ENCODE measurements at places on chromosomes 2 and 18.

- H3K27ac ChIP-seq: no peak overlapping the region
- no peak for DNase-seq
- no peaks in the 10 kb centered on the region for H3K36me3 ChIP-seq
- H3K27me3 ChIP-seq: no peaks in the 10 kb centered on the region
- no peak overlapping the region for H3K4me3 ChIP-seq
These were observed 21.3 kb downstream of the MBD5 start for GRCh38 chr2:148042219-148042618.

DNA sequence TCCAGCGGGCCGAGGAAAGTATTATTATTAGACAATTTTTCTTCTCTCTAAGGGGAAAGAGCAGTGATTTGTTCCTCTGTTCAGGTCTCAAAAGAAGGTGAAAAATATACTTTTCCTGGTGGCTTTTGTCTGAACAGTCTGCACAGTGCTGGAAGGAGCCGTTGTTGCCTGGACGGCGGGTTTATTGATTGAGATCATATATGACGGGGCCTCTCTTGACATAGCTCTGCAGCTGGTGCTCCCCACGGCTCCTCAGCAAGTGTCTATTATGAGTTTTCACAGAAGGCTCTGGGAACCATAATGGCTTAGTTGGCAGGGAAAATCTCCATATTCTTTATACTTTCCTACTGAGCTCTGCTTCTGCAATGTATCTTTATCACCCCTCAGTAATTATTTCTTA lies 42.9 kb downstream of the FSHR start:
- DNase-seq: no peak
- H3K4me3 ChIP-seq: no peak overlapping the region
- no peaks in the 10 kb centered on the region for H3K27me3 ChIP-seq
- no peaks in the 10 kb centered on the region for H3K4me1 ChIP-seq
- no peak overlapping the region for H3K27ac ChIP-seq
- no peaks in the 10 kb centered on the region for H3K36me3 ChIP-seq

GRCh38 chr2:86453836-86454235 lies 12.7 kb downstream of the KDM3A start:
- no peaks in the 10 kb centered on the region for H3K27me3 ChIP-seq
- no peak overlapping the region for H3K4me3 ChIP-seq
- peaks cover 50% of the 10 kb centered on the region for H3K4me1 ChIP-seq
- no peaks in the 10 kb centered on the region for H3K36me3 ChIP-seq

- no peak within 1 kb of the TSS for H3K4me3 ChIP-seq
- no peaks in the 10 kb centered on the region for H3K36me3 ChIP-seq
- peaks cover 19% of the 10 kb centered on the region for H3K27me3 ChIP-seq
- peak; percentile 8 for DNase-seq
- no peak within 1 kb of the TSS for H3K27ac ChIP-seq
These were observed at the start of gene KCNG2 for GRCh38 chr18:79797518-79798345. TSS of gene KCNG2 (plus strand) at chr18:79797938. CDS start at chr18:79863668, 65,730 bp downstream.

DNA sequence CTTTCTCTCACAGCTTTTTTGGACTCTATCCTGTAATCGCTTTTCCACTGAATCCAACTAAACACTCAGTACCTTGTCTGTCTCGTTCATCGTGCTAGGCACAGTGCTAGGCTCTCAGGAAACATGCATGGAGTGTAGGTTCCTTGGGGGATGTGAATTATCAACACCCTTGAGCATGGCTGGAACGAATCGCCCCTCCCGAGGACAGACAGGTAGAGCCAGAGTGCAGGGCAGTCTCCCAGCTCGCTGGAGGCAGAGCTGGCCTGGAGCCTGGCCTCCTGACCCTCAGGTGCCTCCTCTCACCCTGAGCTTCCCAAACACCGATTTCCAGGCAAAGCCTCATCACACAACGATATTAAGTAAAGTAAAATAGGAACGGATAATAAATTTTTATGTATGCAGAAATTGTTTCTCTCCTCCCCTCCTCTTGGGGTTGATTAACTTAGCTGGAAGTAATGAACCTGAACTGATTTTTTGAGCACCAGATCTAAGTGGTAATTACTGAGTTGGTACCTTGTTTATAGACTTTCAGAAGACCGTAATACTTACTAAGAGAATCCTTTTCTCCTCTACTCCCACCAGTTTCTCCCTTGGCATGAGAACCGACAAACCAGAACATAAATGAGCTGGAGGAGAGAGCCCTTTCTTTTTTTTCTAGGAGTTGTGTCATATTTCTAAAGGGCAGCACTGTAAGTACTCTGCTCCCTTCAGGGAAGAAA lies 90.5 kb downstream of the MSH2 start:
- no peaks in the 10 kb centered on the region for H3K27me3 ChIP-seq
- H3K4me3 ChIP-seq: no peak overlapping the region
- H3K27ac ChIP-seq: no peak overlapping the region
- DNase-seq: no peak
- H3K36me3 ChIP-seq: no peaks in the 10 kb centered on the region

GRCh38 chr18:59456657-59457056 lies 97.6 kb upstream of the LMAN1 start:
- H3K27ac ChIP-seq: no peak overlapping the region
- H3K27me3 ChIP-seq: no peaks in the 10 kb centered on the region
- no peak for DNase-seq
- no peaks in the 10 kb centered on the region for H3K36me3 ChIP-seq
- peaks cover 10% of the 10 kb centered on the region for H3K4me1 ChIP-seq

- DNase-seq: no peak
- H3K36me3 ChIP-seq: no peaks in the 10 kb centered on the region
- no peaks in the 10 kb centered on the region for H3K27me3 ChIP-seq
- no peak overlapping the region for H3K27ac ChIP-seq
These were observed 457.7 kb downstream of the CBLN2 start for GRCh38 chr18:72086421-72086820.

- H3K27ac ChIP-seq: no peak overlapping the region
- H3K36me3 ChIP-seq: no peaks in the 10 kb centered on the region
- no peak overlapping the region for H3K4me3 ChIP-seq
- peaks cover 7% of the 10 kb centered on the region for H3K4me1 ChIP-seq
- no peak for DNase-seq
These were observed 64.2 kb downstream of the MTCL1 start for GRCh38 chr18:8769509-8770095.

DNA sequence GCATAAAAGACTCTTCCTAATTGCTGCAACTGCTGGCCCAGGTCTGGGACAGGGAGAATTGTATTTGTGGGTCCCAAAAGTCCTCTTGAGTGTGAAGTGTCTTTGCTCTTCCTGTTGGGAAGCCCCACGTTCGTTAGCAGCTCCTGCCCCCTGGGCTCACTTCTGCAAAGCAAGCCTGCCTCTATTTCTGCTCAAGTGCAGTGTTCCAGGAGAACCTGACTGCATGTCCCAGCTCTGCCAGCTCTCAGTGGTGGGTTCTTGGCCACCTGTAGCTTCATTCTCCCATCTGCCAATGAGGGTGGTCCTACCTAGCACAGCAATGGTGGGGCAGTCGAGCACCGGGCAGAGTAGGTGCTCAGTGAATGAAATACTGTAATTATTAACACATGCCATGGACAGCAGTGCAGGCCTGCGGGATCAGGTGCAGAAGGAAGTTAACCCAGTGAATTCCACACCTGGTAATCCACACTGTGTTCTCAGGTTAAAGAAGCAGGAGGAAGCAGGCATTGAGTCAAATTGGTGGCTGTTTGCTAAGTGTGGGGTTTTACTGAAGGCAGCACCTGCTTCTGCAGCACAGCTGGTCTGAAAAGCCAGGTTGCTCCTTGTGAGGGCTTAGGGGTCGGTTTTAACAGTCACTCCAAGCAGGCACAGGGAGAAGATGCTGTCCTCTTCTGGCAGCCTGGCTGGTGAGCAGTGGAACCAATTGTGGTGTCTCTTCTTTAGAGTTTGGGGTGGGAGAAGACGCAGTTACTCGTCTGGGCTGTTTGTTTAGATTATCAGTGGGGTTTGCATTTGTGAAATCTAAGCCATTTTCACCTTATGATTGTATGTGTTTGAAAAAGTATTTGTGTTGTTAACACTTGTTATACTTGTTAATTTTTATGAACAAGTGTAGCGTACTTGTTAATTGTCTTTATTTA lies 54.3 kb downstream of the DGKD start:
- peak; percentile 40 for DNase-seq
- H3K27me3 ChIP-seq: no peaks in the 10 kb centered on the region
- no peaks in the 10 kb centered on the region for H3K36me3 ChIP-seq
- peaks cover 27% of the 10 kb centered on the region for H3K4me1 ChIP-seq
- peak overlapping the region; percentile 60 for H3K27ac ChIP-seq

DNA sequence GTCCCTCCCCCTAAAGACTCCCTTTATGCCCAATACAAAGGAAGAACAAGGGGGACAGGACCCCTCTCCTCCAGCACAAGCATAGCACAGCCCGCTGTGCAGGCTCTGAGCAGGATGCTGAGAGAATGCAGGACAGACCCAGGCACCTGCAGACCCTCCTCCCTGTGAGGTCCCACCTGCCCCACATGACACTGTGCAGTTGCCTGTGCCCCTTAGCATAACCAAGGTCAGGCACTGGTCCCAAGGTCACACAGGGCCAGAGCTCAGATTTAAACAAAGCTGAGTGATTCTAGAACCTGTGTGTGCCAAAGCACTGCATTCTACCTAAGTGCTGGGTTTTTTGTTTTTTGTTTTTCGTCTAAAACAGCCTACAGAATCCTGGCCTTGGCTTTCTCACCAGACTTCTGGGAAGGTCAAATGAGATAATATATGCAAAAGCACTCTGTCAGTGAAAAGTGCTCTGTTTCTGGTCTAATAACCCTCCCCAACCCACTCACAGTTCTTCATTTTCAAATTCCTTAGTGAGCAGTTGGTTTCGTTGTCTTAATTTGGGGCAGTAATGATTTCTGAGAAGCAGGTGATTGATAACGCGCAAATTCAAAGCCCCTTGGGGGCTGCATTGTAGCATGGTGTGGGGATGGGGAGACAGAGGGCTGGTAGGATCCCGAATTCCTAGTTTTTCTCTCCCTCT lies 125.7 kb downstream of the KCTD1 start:
- H3K4me3 ChIP-seq: no peak overlapping the region
- H3K36me3 ChIP-seq: no peaks in the 10 kb centered on the region

- DNase-seq: no peak
- H3K27ac ChIP-seq: no peak overlapping the region
- no peaks in the 10 kb centered on the region for H3K4me1 ChIP-seq
- H3K36me3 ChIP-seq: no peaks in the 10 kb centered on the region
- no peak overlapping the region for H3K4me3 ChIP-seq
These were observed 163.5 kb upstream of the CXCR4 start for GRCh38 chr2:136281281-136282114.

DNA sequence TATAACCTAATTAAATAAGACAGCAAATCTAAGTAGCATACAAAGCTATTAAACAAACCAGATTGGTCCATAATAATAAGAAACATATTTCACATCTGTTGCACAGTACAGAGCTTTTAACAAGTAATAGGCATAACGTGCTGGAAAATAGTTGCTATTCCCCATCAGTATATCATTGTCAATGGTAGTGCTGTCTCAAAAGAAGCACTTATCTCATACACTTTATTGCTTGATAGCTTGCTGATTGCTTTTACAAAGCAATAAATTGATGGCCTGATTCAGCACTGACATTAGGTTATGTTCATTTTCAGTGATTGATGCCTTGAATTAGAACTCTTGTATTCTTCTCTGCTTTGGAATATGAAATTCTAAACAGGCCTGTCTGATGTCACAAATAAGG lies 641.7 kb downstream of the CBLN2 start:
- no peak overlapping the region for H3K27ac ChIP-seq
- H3K36me3 ChIP-seq: no peaks in the 10 kb centered on the region
- H3K27me3 ChIP-seq: no peaks in the 10 kb centered on the region
- no peaks in the 10 kb centered on the region for H3K4me1 ChIP-seq
- no peak overlapping the region for H3K4me3 ChIP-seq

- peak; percentile 45 for DNase-seq
- no peak overlapping the region for H3K27ac ChIP-seq
- no peak overlapping the region for H3K4me3 ChIP-seq
- H3K4me1 ChIP-seq: peaks cover 8% of the 10 kb centered on the region
- H3K36me3 ChIP-seq: no peaks in the 10 kb centered on the region
- no peaks in the 10 kb centered on the region for H3K27me3 ChIP-seq
These were observed 186.5 kb upstream of the FANCL start for GRCh38 chr2:58427572-58428095.

- no peak overlapping the region for H3K4me3 ChIP-seq
- H3K27me3 ChIP-seq: no peaks in the 10 kb centered on the region
- H3K36me3 ChIP-seq: no peaks in the 10 kb centered on the region
- DNase-seq: no peak
- peaks cover 32% of the 10 kb centered on the region for H3K4me1 ChIP-seq
These were observed 192.3 kb downstream of the CLIP4 start for GRCh38 chr2:29307519-29307918.

- no peaks in the 10 kb centered on the region for H3K4me1 ChIP-seq
- H3K27ac ChIP-seq: no peak overlapping the region
- H3K27me3 ChIP-seq: no peaks in the 10 kb centered on the region
- no peaks in the 10 kb centered on the region for H3K36me3 ChIP-seq
- no peak for DNase-seq
These were observed 344.4 kb upstream of the SLC39A10 start for GRCh38 chr2:195312662-195313061.

DNA sequence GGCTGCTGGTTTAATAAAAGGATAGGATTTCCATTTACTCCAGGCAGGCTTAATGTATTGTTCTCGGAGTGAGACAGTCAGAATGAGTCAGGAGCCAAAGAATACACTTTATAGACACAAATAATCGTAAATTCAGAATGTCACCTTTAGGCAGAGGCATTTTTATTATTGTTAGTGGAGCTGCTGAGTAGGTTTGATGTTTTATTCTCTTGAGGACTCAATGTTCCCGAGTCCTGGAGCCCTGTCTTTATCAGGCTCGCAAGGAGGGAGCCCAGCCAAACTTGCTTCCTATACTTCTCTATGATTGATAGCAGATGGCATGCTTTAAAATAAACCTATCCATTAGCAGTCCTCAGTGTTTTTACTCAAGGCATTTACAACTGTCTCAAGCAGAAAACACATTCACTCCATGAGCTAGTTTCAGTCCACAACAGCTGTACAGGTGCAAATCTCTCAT lies 492.3 kb upstream of the ZEB2 start:
- DNase-seq: no peak
- no peaks in the 10 kb centered on the region for H3K27me3 ChIP-seq
- no peak overlapping the region for H3K27ac ChIP-seq
- no peak overlapping the region for H3K4me3 ChIP-seq

DNA sequence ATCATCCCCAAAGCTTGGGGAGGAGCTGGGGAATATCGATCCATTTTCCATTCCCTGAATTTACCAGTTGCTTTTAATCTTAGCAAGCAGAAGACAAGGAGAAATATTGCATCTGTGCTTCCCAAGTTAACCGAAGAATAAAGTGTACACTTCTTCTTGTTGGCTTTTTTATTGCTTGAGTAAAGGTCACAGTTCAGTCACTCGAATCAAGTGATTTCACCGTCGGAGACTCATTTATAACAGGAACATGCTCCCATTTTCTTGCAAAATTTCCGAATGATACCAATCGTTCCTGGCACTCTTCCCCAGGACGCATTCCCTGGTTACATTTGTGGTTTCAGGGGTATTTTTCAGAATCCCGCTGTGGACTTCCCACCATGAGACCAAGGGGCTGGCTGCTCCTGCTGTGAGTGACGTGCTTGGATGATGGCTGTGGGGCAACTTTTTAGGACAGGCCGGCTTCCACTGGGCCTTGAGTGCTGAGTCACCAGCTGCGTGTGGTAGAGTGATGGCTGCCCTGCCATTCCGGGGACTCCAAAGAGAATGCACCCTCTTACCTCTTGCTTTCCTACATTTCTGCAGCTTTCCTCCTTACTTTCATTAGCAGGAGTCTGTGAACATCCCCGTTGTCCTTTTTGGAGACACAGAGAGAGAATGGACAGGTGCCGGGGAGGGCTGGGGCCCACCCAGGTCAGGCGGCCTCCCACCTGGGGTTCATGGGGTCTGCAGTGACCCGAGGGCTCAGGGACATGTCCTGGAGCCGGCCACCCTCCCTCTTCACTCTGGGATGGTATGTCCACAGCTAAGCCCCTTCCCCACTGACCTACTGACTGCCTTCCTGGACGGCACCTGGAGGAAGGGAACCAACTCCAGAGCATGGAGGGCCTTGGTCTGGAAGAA lies 60.7 kb upstream of the HDAC4 start:
- no peaks in the 10 kb centered on the region for H3K36me3 ChIP-seq
- no peak overlapping the region for H3K27ac ChIP-seq
- no peaks in the 10 kb centered on the region for H3K27me3 ChIP-seq
- H3K4me3 ChIP-seq: no peak overlapping the region
- no peak for DNase-seq
